ENCODE measurements at places on chromosomes 2 and 18.

- no peak for ATAC-seq
These were observed 20.9 kb upstream of the DNMT3A start for GRCh38 chr2:25362434-25363145.

GRCh38 chr2:2840681-2841300 lies 509.7 kb upstream of the MYT1L start:
- ATAC-seq: no peak

GRCh38 chr2:86623043-86623493 lies 597 bp downstream of the RNF103 start:
- peak; percentile 71 for ATAC-seq

- no peak for ATAC-seq
These were observed 46.3 kb downstream of the TANK start for GRCh38 chr2:161206471-161207032.

- peak; percentile 94 for ATAC-seq
These were observed 18.5 kb upstream of the LRATD1 start for GRCh38 chr2:14614017-14614416.

GRCh38 chr2:71884303-71885042 lies 263.2 kb downstream of the CYP26B1 start:
- no peak for ATAC-seq

GRCh38 chr18:69484699-69485396 lies 84.2 kb downstream of the DOK6 start:
- no peak for ATAC-seq

DNA sequence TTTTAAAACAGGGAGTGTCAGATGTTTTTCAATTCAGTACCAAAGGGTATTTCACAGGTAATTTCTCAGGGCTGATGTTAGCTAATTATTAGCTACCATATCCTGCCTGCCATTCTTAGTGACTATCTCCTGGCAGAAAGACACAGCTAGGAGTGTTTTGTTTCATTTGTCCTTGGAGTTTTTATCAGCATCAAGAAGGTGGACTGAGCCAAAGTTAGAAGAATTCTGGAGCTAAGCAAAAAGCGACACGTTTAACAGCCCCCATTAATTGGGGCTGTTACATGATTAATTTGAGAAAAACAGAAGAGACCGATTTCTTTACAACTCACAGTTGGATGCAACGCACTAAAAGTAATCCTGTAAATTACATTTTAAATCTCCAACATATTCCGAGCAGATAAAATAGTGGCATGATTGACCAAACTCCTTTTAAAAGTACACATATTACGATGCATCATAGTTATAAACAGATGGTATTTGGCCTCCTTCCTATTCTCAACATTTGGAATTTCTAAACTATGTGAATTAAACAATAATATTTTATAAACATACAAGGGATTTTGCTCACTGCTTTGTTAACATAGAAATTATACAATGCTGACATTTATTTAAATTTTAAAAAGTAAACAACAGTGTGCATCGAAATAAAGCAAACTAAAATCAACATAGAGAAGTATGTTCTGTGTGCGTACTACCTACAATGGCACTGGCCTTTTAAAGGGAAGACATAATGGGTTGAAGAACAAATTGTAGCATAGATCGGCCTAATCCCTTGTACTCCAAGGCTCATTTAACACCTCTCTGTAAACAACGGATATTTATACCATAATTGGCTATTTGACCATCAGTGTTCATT lies 585.1 kb downstream of the ZEB2 start:
- no peak for ATAC-seq

DNA sequence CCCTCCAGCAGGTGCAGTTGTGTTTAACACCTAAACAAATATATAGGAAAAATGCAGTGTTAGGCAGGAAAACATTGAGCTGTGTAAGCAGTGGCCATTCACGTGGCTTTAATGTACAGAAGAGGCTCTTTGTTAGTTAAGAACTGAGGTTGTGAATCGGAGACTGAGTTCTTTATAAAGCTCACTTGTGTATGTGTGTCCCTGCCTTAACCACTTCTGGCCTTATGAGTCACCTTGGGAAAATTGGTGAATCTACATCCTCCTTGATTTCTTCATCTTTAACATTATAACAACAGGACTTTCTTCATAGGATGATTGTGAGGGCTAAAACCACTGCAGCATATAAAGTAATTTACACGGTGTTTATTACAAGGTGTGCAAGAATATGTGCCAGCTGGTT lies 188.4 kb upstream of the TPO start:
- no peak for ATAC-seq

- no peak for ATAC-seq
These were observed 5.7 kb upstream of the YPEL5 start for GRCh38 chr2:30141136-30141535.

DNA sequence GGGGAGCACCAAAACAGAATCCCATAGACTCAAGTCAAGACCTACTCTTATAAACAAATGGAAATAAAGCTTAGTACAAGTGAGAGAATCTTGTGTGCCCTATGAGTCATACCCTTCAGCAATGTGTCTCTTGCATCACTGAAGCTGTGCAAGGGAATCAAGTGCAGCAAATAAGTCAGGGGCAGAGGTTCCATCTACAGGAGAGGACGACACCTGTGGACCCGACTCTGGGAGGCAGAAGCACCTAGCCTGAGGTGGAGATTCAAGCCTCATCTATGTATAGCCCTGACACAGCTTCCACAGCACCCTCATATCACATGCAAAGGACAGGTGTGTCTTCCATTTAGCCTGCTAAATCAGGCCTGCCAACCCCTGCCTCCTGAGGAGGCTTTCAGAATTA lies 298.2 kb downstream of the CNTNAP5 start:
- ATAC-seq: no peak

DNA sequence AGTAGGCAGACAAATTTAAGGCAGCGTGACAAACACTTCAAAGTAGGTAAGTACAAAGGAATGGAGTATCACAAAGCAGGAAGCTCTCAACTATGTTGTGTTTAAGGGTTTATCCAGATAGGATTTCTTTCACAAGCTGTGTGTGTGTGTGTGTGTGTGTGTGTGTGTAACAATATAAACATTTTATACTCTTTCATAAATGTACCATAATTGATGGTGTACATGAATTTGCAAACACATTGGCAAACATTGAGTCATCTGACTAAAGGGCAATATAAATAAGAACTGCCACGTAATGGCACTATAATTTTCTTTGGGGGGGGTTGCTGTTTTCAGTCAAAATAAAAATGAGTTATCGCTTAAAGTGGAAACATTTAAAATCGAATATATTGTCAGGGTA lies 1004.4 kb upstream of the DDX18 start:
- ATAC-seq: no peak

GRCh38 chr18:55233857-55234256 lies 274.6 kb upstream of the CCDC68 start:
- no peak for ATAC-seq

- no peak for ATAC-seq
These were observed 634 bp upstream of the DIS3L2 start for GRCh38 chr2:231960810-231961348.

DNA sequence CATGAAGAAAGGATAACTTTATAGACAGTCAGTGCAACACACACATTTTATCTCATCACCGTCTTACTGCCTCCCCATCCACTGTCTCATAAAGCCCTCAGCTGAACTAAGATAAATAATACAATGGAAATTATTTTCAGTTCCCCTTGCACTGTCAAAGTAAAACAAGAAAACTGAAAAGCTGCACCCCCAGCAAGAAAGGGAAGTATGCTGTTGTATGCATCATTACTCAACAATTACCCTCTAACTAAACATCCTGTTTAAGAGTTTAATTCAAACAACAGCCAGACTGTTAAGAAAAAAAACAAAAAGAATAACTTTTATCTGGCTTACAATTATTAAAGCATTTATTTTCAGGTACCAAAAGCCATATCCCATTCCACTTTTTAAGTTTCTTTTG lies 25.0 kb downstream of the MPPE1 start:
- ATAC-seq: no peak

DNA sequence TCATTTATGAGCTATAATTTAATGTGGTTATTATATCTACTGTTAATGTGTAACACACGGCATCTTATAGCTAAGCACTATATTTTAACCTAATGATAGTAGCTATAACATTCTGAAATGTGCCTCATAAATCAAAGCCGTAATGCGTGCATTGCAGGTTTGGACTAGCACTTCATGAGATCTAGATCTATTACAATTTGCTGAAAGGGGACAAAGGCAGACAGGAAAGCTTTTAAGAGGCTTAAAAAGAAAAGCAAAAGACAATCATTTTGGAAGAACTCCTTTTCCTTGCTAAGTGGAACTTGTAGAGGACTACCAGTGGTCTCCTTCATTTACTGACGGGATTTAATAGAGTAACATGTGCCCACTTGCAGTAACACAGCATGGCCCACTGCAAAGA lies 213.1 kb downstream of the NBAS start:
- peak; percentile 74 for ATAC-seq

DNA sequence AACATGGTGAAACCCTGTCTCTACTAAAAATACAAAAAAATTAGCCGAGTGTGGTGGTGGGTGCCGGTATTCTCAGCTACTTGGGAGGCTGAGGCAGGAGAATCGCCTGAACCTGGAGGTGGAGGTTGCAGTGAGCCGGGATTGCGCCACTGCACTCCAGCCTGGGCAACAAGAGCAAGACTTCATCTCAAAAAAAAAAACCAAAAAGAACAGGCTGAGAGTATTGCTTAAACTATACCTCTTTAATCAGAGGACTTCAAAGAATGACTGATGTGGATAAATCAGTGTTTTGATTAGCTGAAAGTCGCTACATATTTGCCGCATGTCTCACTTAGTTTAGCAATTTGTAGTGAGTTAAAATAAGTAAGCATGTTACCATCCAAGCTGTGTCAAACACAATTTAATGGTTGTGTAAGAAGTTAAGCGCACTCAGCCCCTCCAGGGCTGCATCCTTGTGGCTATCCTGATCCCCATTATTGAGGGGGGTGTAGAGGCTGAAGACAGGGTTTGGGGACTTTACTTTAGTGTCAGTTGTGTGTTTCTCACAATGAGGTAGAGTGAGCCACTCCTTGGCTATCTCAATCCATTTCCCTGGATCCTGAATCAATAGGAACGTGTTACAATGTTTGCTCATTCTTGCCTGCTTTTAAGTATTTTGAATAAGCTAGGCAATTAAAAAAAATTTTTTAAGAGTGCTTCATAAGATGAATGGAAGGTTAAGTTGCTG lies 11.0 kb upstream of the FARP2 start:
- ATAC-seq: no peak

- no peak for ATAC-seq
These were observed 287.9 kb downstream of the LPIN1 start for GRCh38 chr2:12034382-12034781.

DNA sequence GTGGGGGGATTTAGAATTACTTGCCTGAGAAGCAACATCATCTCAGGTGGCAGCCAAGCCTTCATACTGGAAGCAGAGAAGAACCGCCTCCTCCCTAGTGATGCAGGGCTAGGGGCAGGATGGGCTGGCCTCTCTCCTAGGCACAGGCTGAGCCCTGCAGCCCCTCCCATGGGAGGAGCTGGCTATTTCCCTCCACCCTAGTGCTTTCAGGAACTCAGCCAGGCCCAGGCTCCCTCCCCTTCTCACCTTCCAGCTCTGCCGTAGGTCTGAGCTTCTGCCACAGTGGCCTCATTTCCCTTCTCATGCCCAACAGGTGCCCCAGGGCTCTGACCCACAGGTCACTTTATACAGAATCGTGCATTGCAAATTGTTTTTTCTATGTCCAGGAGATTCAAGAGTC lies 31.0 kb downstream of the CENPA start:
- peak; percentile 82 for ATAC-seq

DNA sequence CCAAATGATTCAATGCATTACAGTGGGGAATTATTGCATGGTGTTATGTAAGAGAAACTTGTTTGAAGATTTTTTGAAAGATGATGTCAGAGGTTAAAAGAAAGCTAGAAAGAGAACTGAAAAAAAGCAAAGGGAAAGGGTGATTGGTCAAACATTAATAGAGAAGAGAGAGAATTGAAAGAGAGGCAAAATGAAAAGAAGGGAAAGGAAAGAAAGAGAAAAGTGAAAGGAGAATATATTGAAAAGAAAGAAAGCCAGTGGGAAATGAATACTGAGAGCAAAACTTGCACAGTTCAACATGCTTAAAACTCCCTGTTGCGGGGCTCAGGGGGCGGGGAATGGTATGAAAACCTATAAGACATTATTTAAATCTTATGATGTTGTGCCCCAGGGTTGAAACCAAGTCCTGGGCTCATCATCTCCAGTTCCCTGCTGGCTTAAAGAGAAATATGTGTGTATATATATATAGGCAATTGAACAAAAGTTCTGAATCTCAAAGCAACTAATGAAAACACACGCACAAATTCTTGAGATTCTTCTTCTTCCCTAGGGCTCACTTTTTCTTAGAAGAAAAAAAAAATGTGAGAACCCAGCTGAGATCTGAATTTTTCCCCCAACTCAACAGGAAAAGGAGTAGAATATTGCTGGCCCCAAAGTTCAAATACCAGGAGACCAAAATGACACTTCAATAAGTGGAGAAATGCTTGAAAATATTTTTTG lies 2045.9 kb upstream of the CELF4 start:
- ATAC-seq: no peak

GRCh38 chr2:170823088-170823897 lies 6.6 kb downstream of the GAD1 start:
- peak; percentile 79 for ATAC-seq

GRCh38 chr2:233266481-233266880 lies 15.0 kb downstream of the ATG16L1 start:
- ATAC-seq: no peak

GRCh38 chr2:241218131-241219029 lies 29.9 kb downstream of the ANO7 start:
- peak; percentile 16 for ATAC-seq

GRCh38 chr18:50859793-50860555 lies 18.9 kb upstream of the ME2 start:
- ATAC-seq: no peak

GRCh38 chr18:13247506-13247905 lies 28.9 kb downstream of the LDLRAD4 start:
- ATAC-seq: no peak

- no peak for ATAC-seq
These were observed 585.1 kb downstream of the CNTNAP5 start for GRCh38 chr2:124610141-124610540.

- no peak for ATAC-seq
These were observed 74.8 kb downstream of the ARHGEF4 start for GRCh38 chr2:130911482-130911881.

- peak; percentile 90 for ATAC-seq
These were observed 58.8 kb upstream of the HDAC4 start for GRCh38 chr2:239459606-239460005.

DNA sequence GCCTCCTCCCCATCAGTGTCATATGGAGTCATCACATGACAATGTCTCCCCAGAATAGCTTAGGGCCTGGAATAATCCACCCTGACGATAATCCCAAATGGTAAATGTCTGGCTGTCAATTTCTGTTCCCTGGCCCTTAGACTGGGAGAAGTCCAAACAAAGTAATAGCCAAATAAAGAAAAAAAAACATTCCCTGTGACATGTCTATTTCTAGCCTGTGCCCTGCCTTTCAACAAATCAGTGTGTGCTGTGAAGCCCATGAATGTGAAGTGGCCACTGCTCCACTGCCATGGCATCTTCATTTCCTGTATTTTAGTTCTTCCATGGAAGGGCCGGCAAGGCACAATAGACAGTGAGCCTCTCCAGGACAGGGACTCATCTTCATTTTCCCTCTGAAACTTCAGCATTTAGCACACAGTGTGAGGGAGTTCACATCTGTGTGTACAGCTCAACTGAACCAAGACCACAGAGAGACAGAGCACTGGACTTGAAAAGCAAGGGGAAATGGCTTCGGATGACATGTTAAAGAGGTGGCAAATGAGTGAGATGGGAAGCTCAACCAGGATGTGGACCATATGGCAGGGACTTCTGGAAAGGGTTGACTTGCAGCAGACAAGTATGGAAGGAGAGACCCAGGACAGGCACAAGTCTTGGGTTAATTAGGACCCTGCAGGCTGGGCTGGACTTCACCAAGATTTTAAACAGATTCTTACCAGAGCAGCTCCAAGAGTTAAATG lies 140.0 kb downstream of the ANTXR1 start:
- no peak for ATAC-seq
